ENCODE measurements at places on chromosomes 13 and 19.

DNA sequence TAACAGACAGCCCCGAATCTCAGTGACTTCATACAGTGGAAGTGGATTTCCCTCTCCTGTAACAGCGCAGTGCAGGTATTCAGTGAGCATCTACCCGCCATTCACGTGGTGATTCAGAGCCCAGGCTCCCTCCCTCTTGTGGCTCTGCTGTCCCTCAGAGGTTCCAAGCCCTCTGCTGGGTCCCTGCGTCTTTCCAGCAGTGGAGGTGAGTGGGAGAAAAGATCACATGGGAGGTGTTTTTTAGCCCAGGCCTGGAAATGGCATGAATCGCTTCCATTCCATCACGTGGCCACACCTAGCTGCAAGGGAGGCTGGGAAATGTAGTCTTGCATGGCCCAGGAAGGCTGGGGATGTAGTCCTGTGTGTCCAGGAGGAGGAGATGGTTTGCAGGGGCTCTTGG lies 61.4 kb downstream of the DPF1 start:
- no peak for DNase-seq

- no peak for DNase-seq
Observed at GRCh38 chr19:4606921-4607678, 32.2 kb upstream of the TNFAIP8L1 start.

GRCh38 chr19:23769691-23770468 lies 11.2 kb upstream of the ZNF681 start:
- DNase-seq, result no peak

- peak; percentile 94 for DNase-seq
Observed at GRCh38 chr19:1028062-1028926, 1.9 kb downstream of the CNN2 start.

GRCh38 chr19:16249826-16250404 lies 52.2 kb downstream of the AP1M1 start:
- peak; percentile 37 for DNase-seq

- no peak for DNase-seq
Observed at GRCh38 chr13:60417734-60418133, 20.7 kb downstream of the TDRD3 start.

All from AG09319 (cell line).